ENCODE measurements at places on chromosomes 4 and X.

DNA sequence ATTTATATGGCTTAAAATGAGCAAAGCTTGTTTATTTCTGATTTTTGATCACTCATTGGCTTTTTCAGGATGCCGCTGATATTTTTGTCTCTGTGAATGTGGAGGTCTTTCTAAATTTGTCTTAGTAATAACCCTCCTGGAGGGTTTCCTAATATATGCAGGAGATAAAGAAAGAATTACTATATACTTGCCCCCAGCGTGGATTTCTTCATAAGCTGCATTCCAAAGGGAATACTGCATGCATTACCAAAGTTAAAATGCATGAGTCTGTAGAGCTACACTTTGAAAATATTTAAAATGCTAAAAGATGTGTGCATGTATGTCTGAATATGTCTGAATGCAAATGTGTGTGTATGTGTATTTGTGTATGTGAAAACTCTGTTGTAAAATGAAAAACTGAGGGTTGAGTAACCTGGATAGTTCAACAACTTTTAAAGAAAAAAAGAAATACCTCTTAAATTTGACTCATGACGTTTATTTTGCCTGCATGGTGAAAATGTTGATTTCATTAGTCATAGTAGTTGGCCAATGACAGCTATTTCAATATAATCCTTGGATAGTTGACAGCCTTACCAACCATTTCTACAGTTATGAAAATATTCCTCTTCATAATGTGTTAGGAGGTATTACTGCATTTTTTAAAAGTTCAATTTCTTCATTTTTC, 113.2 kb upstream of the ZNF827 start:
- DNase-seq: no peak

DNA sequence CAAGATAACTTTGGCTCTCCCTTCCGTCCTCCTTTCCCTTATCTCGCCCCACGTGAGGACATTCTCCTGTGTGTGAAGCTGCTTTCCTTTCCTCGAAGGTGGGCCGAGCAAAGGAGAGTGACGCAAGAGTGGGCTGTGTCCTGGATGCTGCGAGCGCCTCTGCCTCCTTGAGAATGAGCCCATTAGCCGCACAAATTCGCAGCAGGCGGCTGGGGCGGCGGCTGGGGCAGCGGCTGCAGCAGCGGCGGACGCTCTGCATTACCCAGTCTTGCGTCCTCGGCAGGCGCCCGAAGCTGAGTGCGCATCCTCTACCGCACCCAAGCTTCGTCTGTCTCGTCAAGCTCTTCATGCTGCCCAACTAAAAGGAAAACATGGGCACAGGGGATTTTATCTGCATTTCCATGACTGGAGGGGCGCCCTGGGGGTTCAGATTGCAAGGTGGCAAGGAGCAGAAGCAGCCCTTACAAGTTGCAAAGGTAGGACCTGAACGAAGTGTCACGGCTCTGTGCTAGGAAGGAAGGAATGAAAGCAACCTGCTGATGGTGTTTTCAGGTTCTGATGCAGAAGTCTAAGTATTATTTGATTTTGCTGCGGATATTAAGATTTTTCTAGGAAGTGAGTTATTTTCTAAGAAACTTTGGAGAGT, at the start of gene SYNPO2:
SYNPO2 (plus strand) TSS at position 189 of the 646 bp plus-strand sequence; CDS start at position 372, 183 bp downstream.
- DNase-seq: no peak

DNA sequence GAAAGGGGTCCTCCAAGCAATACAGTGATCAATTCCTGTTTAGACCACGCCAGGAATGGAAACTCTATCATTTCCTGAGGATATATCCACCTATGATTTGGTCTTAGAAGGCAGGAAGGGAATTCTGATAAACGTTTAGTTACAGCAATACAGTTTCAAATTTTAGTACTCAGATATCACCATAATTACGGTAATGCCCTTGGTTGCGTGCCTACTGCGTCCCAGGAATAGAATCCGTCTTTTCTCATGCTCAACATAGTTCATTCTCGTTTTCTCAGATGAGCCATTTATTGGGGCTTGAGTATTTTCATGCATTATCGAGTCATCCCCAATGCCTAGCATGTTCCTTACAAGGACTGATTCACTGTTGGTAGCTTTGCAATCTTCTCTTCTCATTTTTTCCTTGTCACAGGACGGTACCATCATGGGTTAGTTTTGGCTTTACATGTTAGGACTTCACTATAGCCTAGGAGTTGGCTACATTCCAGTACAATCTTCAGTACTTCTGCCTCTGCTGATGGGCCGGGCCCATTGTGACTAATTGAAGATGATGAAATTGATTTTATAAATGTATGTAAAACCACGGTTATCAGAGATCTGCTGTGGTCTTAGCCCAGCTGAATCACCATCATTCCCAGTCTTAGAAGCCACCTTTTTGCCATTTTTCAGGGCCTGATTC, 4.4 kb upstream of the PRKX start:
- DNase-seq: no peak

DNA sequence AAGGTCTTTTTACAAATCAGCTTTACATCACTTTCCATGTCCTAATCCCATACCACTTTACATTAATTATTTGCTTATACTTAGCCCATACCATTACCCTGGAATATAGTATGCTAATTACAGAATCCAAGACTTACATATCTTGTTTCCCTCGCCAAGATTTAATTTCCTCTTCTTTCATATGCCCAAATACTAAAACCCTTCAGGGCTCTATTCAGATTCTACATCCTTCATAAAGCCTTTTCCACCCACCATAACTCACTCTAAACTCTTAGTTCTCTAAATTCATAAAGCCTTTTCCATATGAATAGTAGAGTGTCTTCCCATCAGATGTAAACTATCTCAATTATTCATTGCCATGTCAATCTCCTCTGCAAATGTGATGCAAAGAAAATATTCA, 390.7 kb downstream of the STPG2 start:
- DNase-seq: no peak

DNA sequence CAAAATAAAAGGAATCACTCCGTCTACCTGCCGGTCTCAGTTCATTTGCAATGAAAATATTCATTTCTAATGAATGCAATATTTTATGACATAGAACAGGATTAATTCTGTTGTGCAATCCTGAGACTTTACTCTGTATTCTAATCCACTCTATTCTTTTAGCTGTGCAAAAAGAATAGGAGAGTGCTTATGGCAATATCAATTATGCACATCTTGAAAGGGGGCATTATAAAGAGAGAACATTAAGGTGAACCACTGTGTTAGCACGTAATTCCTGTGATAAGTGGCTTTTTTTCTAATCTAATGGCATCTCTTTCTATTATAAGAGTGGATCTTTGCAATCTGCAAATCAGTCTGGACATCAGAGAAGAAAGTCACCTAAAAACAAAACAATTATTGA, 99.5 kb downstream of the KCNIP4 start:
- DNase-seq: no peak

- DNase-seq: no peak
These were observed 251.6 kb downstream of the CBR4 start for GRCh38 chr4:168758351-168758876.

All from KG1 (cell line).